Endothelial cell of umbilical vein (primary cell): ENCODE measurements at places on chromosomes 16 and 17. TPM values are rescaled to one million over a fixed set of nuclear protein-coding genes. Genes with fewer than 3 reads are reported as not detected.

The GAA gene
- total RNA-seq, result 45.9 and 49.7 TPM in 2 replicates

The FOXN1 gene
- not detected in 2 replicates for total RNA-seq

The TBC1D26 gene
- not detected in 2 replicates for total RNA-seq

The ZNF267 gene
- total RNA-seq, result 19.1 and 21.9 TPM in 2 replicates

The PRSS36 gene
- total RNA-seq, result not detected in 2 replicates

The ENPP7 gene
- not detected in 2 replicates for total RNA-seq

The BAHCC1 gene
- 10.3 and 11.6 TPM in 2 replicates for total RNA-seq

The MFSD11 gene
- total RNA-seq, result 27.1 and 35.2 TPM in 2 replicates

The ARL5C gene
- not detected in 2 replicates for total RNA-seq

The ITGAL gene
- not detected in 2 replicates for total RNA-seq

The TM4SF5 gene
- not detected in 2 replicates for total RNA-seq

The CRYM gene
- not detected in 2 replicates for total RNA-seq

The NLK gene
- 32.6 and 34.2 TPM in 2 replicates for total RNA-seq

The ACSF2 gene
- total RNA-seq, result 24.6 and 37.2 TPM in 2 replicates

The TK1 gene
- total RNA-seq, result 110 and 111 TPM in 2 replicates

The ZMYND15 gene
- 0.44 TPM in 1 of 2 replicates, not detected in the other for total RNA-seq

GRCh38 chr17:56774650-56775049 lies 59.1 kb downstream of the C17orf67 start:
- no peak for DNase-seq

- peak; percentile 95 for DNase-seq
Measured at GRCh38 chr16:1078579-1079021, 6.1 kb downstream of the SSTR5 start.

DNA sequence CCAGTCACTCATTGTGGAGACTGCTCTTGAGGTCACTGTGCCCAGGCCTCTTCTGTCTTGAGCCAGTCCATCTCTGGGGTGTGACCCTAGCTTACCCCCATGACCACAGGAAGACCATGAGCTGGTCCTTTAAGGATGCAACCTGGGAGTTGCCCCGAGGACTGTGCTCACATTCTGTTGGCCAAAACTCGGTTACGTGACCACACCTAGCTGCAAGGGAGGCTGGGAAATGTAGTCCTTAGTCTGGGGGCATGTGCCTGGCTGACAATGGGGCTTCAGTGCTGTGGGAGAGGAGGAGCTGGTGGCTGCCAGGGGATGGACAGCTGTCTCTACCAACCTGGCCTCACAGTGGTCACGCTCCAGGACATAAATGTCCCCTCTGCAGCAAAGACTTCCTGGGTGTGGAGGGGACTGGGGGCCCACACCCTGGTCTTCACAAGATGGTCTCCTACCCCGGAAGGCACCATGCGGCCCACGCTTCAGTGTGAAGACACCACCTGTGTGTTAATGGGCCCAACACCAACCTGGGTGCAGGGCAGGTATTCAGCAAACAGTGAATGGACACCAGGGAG lies 55.4 kb downstream of the JPH3 start:
- no peak for DNase-seq

DNA sequence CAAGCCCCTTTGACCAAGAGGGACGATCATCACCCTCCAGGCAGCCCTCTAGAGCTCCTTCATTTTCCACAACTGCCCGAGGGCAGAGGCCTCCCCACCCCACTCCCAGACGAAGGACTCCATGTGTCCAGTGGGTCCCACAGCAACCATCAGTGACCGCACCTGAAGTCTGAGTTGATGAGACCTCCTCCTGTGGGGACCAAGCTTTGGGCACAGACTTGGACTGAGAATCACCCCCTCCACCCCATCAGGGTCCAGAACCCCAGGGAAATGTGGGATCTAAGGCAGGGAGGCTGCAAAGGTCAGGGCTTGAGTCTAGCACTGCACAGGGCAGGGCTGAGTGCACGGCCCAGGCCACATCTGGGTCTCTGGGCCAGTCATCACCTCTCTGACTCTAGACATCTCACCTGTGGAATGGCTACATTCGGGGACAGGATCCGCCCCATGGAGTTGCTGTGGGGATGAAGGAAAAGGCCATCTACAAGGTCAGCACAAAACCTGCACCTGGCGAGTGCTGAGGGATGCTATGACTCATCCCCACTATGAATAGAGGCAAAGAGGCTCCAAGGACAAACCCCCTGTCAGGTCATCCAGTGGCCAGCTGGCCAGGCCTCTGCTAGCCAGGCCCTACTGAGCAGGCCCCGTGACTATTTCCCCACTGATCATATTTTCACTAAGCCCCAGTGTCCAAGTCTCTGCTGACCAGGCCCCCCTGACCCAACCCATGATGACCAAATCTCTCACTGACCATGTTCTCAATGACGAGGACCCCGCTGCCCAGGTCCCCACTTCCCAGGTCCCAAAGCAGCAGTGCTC lies 38.4 kb downstream of the TNFRSF13B start:
- DNase-seq, result no peak

DNA sequence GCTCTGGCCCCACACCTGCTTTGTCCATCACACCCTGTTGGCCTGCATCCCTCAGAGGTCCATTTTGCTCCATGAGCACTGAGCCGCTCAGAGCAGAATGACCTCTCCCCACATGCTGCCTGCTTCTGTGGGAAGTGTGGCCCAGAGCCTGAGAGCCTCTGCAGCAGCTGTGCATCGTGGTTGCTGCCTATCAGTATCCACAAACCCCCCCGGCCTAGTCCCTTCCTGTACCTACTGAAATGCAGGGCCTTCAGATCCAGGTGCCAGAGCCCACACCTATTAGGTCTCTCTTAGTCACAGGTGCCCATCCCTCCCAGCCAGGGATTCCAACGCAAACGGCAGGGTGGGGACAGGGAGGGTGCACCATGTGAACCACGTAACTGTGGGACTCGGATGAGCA lies 16.6 kb upstream of the TRPV3 start:
- DNase-seq, result no peak

DNA sequence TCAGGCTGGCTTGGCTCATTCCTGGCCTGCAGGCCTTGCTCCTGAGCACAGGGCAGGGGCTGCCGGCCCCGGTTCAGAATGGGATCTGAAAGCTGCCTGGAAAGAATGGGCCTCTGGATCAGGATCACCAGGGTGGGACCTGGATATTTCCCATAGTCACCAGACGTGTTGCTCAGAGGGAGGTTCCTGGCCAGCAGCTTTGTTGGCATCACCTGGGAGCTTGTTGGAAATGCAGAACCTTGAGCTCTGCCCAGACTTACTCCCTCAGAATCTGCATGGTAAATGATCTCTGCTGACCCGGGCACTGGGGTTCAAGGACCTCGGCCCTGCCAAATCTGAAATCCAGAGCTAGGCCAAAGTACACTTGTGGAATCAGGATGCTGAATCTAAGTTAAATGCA lies 29.5 kb upstream of the MED9 start:
- DNase-seq, result no peak

DNA sequence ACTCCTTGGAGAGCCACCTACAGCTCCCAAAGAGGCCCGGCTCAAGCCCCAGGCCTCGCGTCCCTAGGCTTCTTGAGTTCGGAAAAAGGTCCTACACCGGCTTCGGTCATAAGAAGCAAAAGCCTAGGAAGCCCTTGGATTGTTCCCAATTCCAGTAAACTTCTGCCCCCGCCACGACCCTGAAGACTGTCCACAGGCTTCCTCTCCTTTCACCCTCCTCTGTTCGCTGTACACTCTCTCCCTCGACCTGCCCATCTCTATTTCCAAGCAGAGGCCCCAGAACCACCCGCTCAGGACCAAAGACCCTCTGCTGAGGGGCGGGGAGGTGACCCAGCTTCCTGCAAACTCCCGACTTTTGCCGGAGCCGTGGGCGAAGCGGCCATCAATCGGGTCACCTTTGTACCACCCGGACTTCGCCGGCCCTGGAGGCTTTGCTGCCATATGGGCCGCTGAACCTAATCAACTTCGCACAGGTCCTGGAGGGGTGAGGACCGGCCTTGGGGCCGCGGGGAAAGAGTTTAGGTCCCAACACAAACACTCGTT lies 2.7 kb downstream of the HOXB2 start:
- peak; percentile 66 for DNase-seq

GRCh38 chr17:50323060-50323459 lies 22.9 kb upstream of the XYLT2 start:
- no peak for DNase-seq

- DNase-seq, result no peak
Measured at GRCh38 chr16:11032000-11032921, 87.9 kb downstream of the CLEC16A start.

- no peak for DNase-seq
Measured at GRCh38 chr17:74960570-74961342, 11.8 kb downstream of the HID1 start.

DNA sequence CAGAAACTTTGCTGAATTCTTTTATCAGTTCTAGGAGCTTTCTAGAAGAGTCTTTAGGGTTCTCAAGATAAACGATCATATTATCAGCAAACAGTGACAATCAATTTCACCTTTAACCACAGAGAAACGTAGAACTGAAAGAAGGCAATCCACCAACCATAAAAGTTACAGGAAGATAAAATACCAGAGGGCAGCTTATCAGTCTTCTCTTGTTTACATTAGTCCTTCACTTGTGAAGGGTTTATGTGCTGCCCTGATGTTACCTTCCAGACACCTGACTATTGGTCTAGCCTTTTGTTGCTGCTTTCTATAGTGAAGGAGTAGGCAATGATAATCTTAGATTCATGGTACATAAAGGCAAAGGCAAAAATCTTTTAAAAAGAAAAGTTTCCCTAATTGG lies 73.2 kb upstream of the EFCAB3 start:
- no peak for DNase-seq

DNA sequence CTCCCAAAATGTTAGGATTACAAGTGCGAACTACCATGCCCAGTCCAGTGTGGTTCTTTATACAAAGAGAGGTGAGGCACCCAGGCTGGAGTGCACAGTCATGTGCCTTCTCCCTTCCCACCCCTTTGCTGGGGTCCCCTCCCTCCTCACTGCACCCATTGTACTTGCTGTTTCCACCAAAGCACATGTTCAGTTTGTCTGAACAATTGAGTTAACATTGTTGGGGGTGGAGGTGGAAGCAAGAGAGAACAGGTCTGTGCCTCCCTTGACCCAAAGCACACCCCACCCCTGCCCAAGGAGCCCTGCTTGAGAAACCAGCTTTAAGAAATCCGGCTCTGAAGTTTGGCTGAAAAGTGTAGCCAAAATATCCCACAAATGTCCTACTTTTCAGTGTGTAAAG lies 142.3 kb upstream of the CDH5 start:
- DNase-seq, result no peak

GRCh38 chr17:58269557-58270291 lies 11.0 kb downstream of the MPO start:
- DNase-seq, result no peak

DNA sequence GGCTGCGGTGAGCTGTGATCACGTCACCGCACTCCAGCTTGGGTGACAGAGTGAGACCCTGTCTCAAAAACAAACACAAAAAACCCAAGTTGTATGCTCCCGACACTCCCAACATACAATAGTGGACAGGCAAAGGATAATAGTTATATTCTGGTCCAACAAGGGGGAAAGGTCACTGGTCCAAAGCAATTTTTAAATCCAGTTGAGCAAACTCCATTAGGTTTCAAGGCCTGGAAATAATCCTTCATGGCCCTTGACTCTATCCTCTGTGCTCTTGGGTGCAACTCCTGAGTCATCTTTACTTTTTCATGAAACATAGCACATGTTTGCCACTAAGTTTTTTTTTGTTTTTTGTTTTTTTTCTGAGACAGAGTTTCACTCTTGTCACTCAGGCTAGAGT lies 50.3 kb upstream of the PHOSPHO1 start:
- DNase-seq, result no peak

DNA sequence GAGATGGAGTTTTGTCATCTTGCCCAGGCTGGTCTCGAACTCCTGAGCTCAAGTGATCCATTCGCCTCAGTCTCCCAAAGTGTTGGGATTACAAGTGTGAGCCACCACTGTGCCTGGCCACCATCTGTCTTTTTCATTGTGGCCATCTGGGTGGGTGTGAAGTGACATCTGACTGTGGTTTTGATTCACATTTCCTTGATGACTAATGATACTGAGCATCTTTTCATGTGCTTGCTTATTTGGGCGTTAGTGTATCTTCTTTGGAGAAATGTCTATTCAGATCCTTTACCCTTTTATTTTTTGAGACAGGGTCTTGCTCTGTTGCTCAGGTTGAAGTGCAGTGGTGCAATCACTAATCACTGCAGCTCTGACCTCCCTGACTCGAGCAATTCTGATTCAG lies 53.9 kb upstream of the ERN1 start:
- DNase-seq, result peak; percentile 6

- DNase-seq, result no peak
Measured at GRCh38 chr16:8964462-8964861, 756 bp upstream of the USP7 start.

GRCh38 chr17:41267711-41268110 lies 2.5 kb downstream of the KRTAP9-6 start:
- no peak for DNase-seq

DNA sequence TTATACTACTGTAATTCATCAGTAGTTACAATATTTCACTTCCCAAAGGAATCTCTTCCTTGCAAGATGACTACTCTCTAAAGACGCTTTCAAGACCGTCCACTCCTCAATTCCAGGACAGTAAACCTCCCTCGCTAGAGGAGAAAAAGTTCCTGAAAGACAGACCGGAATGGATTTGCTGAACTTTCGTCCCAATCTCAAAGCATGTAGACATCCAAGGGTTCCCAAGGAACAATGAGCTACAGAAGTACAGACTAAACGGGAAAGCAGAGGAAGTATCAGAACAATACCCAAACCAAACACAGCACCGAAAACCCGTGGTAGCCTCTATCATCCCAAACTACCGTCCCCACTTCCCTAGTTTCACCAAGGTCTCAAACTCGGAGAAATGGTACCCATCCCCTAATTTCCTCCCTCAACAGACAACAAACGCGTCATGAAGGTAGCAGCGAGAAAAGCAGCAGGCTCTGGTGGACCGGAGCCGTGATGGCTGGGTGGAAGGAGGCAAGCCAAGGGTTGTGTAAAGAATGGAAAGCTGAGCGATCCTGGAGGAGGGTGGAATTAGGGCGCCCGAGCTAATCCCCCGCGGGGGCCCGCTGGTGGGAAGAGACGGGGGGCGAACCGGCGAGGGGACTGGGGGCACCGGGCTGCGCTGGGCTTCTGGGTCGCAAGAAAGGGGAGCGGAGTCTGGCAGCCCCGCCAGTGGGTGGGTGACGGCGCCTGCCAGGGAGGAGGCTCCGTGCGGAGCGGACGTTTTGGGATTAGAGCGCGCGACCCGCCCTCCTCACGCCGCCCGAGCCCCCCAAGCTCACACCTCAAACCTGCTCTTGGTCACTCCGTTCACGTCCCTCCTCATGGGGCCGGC lies 647 bp downstream of the FBXL20 start:
- peak; percentile 58 for DNase-seq

- DNase-seq, result no peak
Measured at GRCh38 chr16:23566724-23567123, 9.2 kb downstream of the UBFD1 start.

DNA sequence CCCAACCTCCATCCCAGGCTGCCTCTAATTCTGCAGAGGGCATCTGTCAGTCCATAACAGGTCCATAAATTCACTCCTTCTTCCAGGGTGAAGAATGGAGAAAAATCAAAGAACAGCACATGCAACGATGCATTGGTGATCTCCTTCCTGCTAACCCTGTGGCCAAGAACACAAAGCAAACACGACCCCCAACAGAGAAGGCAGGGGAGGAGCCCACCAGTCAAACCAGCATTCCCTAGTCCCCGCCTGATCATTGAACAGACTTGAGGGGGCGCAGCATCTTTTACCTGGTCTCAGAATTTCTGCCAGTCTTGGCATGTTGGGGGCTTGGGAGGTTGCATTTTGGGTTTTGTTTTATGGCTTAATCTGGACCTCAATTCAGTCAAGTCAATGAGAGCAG lies 476.0 kb downstream of the SLC39A11 start:
- no peak for DNase-seq
